ENCODE measurements at places on chromosomes 2 and 18.
A peak's percentile ranks its signal among the peaks of the same experiment; 100 is the strongest.

DNA sequence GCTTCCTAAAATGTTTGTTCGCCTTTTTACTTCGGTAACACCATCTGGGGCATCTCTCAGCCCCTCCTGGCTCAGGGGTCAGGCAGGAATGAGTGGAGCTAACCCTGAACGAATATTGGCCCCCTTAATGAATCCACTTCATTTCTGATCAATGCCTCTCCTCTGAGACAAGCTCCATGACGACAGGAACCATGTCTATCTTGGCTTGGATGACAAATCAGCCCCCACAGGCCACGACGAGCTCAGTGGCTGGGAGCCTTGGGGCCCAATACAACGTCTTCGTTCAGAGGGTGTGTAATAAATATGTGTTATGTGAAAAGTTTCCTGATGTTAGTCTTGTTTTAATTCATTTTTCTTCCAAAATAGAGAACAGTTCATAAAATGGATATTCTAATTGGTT lies 133.0 kb downstream of the COL6A3 start:
- DNase-seq: no peak

GRCh38 chr2:175205523-175205922 lies 24.0 kb upstream of the ATP5MC3 start:
- DNase-seq: no peak

- no peak for DNase-seq
Observed at GRCh38 chr18:22370414-22370813, 47.3 kb downstream of the CTAGE1 start.

DNA sequence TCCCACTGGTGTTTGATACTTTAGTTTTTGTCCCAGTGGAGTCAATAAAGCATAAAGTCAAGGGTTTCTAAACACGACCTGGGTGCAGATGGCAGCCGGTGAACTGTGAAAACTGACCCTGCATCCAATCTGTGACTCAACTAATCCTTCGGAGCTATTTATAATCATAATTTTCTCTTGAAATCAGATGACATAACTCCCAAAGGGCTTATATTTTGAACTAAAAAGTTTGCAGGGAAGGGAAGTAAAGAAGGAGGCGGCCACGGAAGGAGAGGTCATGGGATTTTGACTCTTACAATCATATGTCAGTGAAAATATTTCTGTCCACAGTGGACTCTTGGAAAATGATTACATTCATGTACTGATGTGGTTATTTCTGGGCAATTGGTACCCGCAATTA lies 178.5 kb downstream of the PDE1A start:
- peak; percentile 41 for DNase-seq

DNA sequence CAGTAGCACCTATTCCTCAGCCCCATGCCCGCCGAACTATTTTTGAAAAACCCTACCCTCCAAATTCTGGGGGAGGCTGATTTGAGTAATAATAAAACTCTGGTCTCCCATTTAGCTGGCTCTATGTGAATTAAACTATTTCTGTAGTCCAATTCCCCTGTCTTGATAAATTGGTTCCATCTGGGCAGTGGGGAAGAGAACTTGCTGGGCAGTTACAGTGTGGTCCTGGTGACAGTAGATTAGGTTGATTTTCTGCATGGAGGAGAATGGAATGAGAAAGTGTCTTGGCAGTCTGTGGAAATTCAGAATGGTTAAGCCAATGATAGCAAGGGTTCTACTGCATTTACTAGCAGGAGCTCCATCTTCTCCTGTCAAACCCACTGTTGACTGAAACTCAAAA lies 95.0 kb downstream of the SPP2 start:
- DNase-seq: no peak

DNA sequence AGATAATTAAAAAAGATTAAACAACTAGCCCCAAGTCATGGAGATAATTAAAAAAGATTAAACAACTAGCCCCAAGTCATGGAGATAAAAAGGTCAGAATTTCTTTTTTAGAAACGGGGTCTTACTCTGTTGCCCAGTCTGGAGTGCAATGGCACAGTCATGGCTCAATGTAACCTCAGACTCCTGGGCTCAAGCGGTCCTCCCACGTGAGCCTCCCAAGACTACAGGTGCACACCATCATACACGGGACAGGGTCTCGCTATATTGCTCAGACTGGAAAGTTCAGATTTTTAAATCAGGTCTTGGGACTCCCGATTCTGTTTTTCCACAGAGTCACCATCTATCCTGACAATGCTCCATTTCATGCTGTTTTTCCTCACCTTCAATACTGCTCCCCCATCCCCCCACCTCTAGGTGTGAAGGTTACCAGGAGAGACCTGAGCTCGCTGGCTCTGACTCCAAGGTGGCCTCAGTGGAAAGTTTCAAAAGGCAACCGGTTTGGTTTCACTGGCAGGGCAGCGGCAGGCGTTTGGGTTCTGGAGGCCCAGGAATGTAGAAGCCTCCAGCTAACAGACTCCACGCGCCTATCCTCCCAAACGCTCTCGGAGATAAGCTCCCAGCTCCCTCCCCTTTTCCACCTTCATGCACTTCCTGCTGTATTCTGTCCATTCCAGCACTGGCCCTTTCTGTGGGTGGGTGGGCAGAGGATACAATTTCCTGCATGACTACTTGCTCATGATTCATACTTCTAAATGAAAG lies 2.9 kb upstream of the SEMA4C start:
- no peak for DNase-seq

GRCh38 chr18:58638441-58638840 lies 9.6 kb upstream of the ALPK2 start:
- no peak for DNase-seq

- DNase-seq: no peak
Observed at GRCh38 chr2:133062931-133063665, 393.1 kb upstream of the LYPD1 start.

DNA sequence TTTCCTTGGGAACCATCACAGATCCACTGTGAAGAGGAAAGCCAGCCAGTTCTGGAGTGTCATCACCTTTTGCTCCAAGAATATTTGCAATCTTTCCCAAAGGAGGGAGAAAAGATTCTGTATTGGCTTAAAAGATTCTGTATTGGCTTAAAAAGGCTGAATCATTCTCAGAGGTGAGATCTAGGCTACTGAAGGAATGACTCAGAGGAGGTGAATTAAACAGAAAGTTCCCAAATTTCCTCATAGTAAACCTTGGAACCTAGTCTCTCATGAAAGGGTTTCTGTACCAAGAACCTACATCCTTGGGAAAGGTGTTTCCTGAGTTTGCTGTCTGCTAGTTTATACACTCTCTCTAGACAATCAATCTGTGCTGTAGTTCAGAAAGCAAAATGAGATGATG lies 34.1 kb upstream of the GRB14 start:
- DNase-seq: no peak

GRCh38 chr2:238654479-238655197 lies 193.2 kb upstream of the TWIST2 start:
- DNase-seq: no peak

GRCh38 chr2:7508296-7508943 lies 591.2 kb downstream of the RNF144A start:
- no peak for DNase-seq

- no peak for DNase-seq
Observed at GRCh38 chr2:191020742-191021381, 6.9 kb upstream of the STAT1 start.

DNA sequence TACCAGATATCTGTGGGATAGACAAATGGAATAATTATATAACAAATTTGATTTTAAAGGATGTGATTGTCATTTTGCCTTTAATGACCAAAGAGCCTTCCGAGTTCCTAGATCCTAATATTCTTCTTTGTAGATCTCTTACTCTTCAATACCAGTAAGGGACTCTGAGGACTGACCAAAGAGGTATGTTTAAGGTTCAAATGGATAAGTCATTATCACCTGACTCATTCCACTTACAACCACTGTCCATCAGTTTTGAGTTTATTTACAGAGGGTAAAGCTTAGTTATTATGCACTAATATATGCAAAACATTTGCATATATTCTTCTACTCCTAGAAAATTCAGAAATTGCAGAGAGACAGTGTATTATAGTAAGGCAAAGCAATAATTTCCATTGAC lies 62.7 kb downstream of the CCDC148 start:
- no peak for DNase-seq

GRCh38 chr2:32124660-32125059 lies 41.0 kb upstream of the SLC30A6 start:
- DNase-seq: no peak

GRCh38 chr2:99365661-99366060 lies 28.5 kb downstream of the EIF5B start:
- no peak for DNase-seq

GRCh38 chr2:189249171-189249570 lies 69.6 kb upstream of the COL5A2 start:
- DNase-seq: no peak

GRCh38 chr2:46488389-46488788 lies 9.0 kb downstream of the TMEM247 start:
- DNase-seq: no peak

GRCh38 chr2:74602586-74603281 lies 45.4 kb downstream of the M1AP start:
- no peak for DNase-seq

DNA sequence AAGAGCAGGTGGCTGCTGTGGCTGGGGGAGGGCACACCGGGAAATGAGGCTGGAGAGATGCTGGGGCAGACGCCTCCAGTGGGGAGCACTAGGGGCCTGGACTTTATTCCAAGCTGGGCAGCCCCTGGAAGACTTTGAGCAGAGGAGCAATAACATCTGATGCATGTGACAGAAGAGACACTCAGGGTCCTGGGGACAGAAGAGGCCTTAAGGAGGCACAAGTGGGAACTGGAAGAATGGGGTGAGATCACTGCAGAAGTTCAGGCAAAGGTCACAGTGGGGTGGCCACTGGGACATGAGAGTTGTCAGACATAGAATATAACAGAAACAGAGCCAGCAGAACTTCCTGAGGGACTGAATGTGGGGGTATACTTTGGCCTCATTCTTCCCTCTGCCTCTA lies 24.0 kb downstream of the TGFA start:
- DNase-seq: no peak

GRCh38 chr2:4381049-4381448 lies 677.7 kb downstream of the DCDC2C start:
- no peak for DNase-seq

- DNase-seq: peak; percentile 60
Observed at GRCh38 chr2:176001281-176001915, 669 bp downstream of the LNPK start.

DNA sequence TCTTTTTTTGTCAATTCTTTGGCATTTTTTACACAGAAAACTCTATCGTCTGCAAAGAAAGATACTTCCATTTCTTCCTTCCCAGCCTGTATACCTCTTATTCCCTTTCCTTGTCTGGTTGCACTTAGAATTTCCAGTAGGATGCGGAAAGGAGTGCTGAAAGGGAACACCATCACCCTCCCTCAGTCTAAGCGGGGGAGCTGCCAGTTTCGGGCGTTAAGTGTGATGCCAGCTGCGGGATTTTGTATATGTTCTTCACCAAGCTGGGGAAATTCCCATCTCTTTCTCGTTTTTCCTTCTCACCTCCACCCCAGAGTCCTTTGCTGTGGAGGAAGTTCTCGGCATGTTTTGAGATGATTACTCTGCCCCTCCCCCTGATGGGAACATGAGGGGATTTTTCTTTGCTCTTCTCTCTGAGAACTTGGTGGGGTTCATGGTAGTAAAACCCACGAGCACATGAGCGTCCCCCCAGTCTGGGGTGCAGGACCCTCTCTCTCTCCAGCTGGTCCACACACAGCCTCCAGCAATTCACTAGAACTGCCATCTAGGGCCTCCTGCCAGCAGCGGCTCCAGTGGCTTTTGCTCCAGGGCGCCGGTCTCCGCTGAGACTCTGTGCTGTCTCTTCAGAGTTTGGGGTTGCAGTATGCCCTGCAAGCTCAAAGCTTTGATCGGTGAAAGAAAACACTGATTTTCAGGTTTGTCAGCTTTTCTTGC lies 15.5 kb downstream of the AQP12A start:
- DNase-seq: no peak

DNA sequence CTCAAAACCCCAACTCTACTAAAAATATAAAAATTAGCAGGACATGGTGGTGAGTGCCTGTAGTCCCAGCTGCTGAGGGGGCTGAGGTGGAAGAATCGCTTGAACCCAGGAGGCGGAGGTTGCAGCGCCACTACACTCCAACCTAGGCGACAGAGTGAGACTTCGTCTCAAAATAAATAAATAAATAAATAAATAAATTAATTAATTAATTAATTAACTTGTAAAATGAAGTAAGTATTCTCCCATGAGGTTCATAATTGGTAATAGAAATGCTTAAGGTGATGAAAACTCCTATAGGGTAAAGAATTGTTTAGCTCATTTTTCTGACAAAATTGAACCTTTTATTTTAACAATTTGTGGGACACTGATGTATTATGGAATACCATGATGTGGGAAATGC lies 230.8 kb downstream of the TMEM182 start:
- DNase-seq: no peak

DNA sequence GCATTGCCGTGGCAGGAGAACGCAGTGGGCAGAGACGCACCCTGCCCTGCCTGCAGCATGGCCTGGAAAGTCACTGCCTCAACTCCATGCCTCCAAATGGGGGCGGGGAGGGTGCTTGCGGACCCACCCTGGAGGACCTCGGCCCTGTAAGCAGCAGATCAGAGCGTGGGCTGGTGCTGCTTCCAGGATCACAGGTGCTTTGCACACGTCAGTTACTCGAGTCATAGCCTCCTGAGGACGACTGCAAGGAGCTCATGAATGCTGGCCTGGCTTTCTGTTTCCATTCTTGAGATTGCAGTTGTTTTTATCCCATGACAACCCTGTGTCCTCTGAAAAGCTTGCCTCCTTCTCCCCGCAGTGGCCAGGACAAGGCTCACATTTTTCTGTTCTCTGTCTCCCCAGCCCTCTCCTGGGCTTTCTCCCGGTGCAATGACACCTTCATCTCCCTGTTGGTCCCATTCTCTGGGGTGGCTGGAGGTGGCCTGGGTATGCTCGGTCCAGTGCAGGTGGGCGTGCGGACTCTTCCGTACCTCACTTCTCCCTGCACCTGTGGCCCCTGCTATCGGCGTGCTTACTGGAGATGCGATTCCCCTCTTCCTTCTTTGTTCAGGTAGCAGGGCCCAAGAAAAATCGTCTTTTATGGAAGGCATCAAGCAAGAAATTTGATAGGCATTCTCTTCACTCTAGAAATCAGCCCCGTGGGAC lies 208.0 kb downstream of the GBX2 start:
- no peak for DNase-seq

DNA sequence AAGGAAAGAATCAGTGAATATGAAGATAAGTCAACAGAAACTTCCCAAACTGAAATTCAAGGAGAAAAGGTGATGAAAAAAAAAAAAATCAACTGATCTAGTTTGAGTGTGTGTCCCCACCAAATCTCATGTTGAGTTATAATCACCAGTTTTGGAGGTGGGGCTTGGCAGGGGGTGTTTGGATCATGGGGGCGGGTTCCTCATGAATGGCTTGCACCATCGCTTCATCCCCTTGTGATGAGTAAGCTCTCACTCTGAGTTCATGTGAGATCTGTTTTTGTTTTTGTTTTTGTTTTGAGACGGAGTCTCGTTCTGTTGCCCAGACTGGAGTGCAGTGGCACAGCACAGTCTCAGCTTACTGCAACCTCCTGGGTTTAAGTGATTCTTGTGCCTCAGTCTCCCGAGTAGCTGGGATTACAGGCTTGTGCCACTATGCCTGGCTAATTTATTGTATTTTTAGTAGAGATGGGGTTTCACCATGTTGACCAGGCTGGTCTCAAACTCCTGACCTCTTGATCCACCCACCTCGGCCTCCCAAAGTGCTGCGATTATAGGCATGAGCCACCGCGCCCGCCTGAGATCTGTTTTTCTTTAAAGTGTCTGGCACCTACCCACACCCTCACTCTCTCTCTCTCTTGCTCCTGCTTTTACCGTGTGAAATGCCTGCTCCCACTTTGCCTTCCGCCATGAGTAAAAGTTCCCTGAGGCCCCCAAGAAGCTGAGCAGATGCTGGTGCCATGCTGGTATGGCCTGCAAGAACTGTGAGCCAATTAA lies 4.0 kb upstream of the SLC66A2 start:
- DNase-seq: no peak

GRCh38 chr2:128544321-128545037 lies 225.8 kb upstream of the HS6ST1 start:
- no peak for DNase-seq

Measured in WERI-Rb-1 (cell line).